ENCODE measurements at places on chromosomes 5 and 9. TPM values are rescaled to one million over a fixed set of nuclear protein-coding genes. Genes with fewer than 3 reads are reported as not detected.

PCDHB2 gene
- total RNA-seq, result 0.11 TPM

- DNase-seq, result no peak
- H3K36me3 ChIP-seq, result no peaks in the 10 kb centered on the region
- no peaks in the 10 kb centered on the region for H3K27me3 ChIP-seq
- H3K4me1 ChIP-seq, result no peaks in the 10 kb centered on the region
- H3K4me3 ChIP-seq, result no peak overlapping the region
These were observed 221.2 kb downstream of the SLC12A2 start for GRCh38 chr5:128304791-128305190.

DNA sequence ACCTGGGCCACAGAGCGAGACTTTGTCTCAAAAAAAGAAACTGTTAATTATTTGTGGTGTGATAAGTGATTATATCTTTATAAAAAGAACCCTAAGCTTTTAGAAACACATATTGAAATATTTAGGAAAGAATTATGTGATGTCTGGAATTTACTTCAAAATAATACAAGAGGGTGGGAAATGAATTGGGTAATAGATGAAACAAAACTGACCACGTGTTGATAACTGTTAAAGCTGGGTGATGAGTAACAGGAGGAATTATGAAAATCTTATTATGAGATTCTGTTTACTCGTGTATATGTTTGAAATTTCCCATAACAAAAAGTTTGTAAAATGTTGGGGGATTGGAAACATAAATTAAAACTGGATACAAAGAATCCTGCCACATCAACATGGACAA, 33.0 kb upstream of the PPP2CA start:
- H3K36me3 ChIP-seq, result no peaks in the 10 kb centered on the region
- H3K4me1 ChIP-seq, result no peaks in the 10 kb centered on the region
- H3K4me3 ChIP-seq, result no peak overlapping the region
- peaks cover 2% of the 10 kb centered on the region for H3K27me3 ChIP-seq
- no peak overlapping the region for H3K27ac ChIP-seq

DNA sequence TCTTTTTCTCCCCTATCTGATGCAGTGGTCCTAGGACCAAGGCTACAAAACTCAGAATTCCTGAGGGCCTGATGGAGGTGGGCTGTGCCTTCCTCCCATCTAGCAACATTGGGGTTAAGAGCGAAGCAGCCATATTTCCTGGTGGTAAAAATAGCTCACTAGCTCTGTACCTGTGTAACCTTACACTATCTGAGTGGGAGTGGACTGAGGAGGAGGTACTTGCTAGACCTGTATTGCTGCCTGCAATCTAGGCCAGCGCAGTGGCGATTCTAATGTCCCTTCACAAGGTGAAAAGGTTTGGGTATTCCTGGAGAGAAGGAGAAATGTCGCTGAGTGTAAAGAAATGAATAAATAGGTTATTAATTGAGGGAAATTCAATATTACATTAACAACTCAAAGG, 80.2 kb upstream of the LIFR start:
- no peaks in the 10 kb centered on the region for H3K36me3 ChIP-seq
- H3K27me3 ChIP-seq, result no peaks in the 10 kb centered on the region
- no peak overlapping the region for H3K27ac ChIP-seq
- peaks cover 5% of the 10 kb centered on the region for H3K4me1 ChIP-seq
- DNase-seq, result no peak
- H3K4me3 ChIP-seq, result no peak overlapping the region

LCN12 gene
- total RNA-seq, result 2.1 TPM

DNA sequence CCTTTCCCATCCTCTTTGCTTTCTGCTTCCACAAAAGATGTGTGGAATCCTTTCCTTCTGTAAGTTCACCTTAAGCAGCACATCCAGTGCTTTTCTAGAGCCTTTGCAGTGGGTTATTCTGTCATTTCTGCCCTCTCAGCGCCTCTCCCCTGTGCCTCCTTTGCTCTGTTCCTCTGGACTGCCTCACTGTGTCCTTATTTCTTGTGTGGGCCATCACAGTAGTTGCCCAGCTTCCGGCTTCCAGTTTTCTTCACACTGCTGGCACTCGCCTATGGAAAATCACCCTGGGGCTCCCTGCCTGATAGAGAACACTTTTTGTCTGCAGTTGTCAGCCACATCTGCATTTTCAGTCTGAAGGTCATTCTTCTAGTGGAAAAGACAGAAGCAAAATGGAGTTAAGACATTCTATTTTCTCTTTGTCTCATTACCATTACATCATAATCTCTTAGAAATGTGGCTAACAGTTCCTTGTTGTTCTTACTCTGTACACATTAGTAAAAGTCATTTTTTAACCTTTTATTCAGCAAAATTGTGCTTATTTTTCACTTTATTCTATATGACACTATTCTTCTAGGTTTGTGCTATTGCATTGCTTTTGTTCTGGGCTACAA, 64.1 kb upstream of the ZNF608 start:
- no peak for DNase-seq
- H3K4me1 ChIP-seq, result no peaks in the 10 kb centered on the region
- no peak overlapping the region for H3K27ac ChIP-seq

DNA sequence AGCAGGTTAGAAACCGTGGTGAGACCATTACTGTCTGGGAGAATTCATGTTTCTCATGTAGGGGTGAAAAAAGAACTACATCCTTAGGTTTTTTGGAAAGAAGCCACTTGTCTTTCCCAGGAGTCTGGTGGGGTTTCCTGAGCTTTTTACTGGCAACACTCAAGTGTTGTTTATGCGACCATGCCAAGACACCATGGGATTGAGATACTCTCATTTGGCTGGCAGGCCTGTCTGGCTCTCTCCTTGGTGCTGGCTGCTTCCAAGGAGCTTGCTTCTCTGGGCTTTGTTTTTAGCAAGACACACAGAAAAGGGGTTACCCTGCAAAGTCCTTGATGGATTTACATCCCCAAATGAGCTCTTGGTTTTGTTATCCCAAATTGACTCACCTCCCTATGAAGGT, 80.9 kb upstream of the ISL1 start:
- no peak overlapping the region for H3K27ac ChIP-seq
- no peak overlapping the region for H3K4me3 ChIP-seq
- DNase-seq, result no peak
- H3K36me3 ChIP-seq, result no peaks in the 10 kb centered on the region

GMCL2 gene
- not detected for total RNA-seq

GRCh38 chr5:89324990-89325389, 442.0 kb upstream of the MEF2C start:
- no peak for DNase-seq
- no peaks in the 10 kb centered on the region for H3K36me3 ChIP-seq
- no peaks in the 10 kb centered on the region for H3K27me3 ChIP-seq

DNA sequence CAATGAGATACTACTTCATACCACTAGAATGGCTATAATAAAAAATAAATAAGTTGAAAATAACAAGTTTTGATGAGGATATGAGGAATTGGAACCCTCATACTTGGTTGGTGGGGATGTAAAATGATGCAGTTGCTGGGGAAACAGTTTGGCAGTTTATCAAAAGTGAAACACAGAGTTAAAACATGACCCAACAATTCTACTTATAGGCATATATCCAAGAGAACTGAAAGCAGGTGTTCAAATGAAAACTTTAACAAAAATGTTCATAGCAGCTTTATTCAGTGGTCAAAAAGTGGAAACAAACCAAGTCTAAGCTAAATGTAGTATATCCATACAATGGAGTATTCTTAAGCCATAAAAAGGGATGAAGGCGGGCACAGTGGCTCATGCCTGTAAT, 13.1 kb upstream of the LHFPL2 start:
- no peak overlapping the region for H3K4me3 ChIP-seq
- no peaks in the 10 kb centered on the region for H3K36me3 ChIP-seq
- H3K4me1 ChIP-seq, result no peaks in the 10 kb centered on the region
- DNase-seq, result no peak

DNA sequence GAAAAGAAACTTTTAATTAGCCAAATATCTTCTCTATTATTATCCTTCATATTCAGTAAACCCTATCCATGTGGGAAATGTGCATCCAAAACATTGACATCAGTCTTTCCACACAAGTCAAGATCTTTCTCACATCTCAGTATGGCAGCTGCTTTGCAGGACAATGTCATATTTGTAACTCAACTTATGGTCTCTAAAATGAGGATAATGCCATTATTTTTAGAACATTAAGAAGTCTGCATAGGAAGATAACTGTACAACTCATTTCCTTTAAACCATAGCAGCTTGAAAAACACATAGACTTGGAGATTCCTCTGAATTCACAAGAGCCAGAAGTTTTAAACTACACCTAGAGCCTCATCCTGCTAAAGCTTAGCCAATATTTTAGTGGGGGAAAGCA, 43.7 kb downstream of the MCTP1 start:
- no peak for DNase-seq
- no peak overlapping the region for H3K4me3 ChIP-seq
- no peak overlapping the region for H3K27ac ChIP-seq
- H3K4me1 ChIP-seq, result peaks cover 3% of the 10 kb centered on the region

DNA sequence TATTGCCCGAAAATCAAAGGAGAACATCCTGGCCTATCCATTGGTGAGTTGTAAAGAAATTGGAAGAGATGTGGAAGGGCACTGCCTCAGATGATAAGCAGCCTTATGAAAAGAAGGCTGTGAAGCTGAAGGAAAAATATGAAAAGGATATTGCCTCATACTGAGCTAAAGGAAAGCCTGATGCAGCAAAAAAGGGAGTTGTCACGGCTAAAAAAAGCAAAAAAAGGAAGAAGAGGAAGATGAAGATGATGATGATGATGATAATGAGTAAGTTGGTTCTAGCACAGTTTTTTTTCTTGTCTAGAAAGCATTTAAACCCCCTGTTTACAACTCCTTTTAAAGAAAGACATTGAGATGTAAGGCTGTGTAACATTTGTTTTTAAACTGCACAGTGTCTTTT, 59.8 kb upstream of the ZBED3 start:
- no peak overlapping the region for H3K4me3 ChIP-seq
- no peak overlapping the region for H3K27ac ChIP-seq
- peaks cover 28% of the 10 kb centered on the region for H3K27me3 ChIP-seq
- H3K36me3 ChIP-seq, result no peaks in the 10 kb centered on the region

DNA sequence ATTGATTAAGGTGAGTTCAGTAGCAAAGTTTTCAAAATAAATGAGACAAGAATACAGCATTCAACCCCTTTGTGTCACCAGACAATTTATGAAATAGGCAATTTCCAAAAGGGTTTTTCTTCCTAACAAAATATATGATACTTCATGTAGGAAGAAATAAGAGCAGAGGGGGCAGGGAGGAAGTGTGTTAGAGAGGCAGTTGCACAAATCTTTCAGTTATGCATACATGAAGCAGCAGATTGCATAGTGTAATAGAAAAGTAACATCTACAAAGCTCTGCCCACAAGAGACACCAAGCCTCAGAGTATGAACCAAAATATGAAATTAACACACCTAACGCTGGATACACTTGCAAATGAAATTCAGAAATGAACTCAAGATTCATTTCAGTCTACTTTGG, 157.0 kb downstream of the DENND1A start:
- peaks cover 5% of the 10 kb centered on the region for H3K4me1 ChIP-seq
- H3K27me3 ChIP-seq, result peaks cover 12% of the 10 kb centered on the region
- H3K36me3 ChIP-seq, result no peaks in the 10 kb centered on the region
- DNase-seq, result no peak
- H3K27ac ChIP-seq, result no peak overlapping the region

DNA sequence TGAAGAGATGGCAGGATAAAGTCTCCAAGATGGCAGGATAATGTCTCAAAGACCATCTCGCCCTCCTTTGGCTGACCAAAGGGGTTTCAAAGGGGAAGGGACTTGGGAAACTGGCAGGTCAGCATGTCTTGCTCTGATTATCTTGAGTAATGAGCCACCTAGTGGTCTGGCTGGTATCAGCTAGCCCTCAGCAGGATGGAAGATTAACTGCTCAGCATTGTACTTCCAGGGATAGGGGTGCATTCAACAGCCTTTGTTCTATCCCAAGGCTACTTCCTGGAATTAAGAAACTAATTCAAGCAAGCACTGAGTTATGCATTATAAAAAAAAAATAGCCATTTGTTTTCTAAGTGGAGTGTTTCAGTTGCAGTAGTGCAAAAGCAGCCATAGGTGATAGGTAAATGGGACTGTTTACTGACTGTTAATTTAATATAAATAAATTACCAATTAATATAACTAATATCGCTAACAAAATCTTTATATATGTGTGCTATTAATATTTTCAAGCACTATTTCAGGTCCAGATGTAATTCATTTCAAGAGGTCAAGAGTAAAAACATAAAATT, 555.5 kb downstream of the CDH9 start:
- H3K4me1 ChIP-seq, result no peaks in the 10 kb centered on the region
- DNase-seq, result no peak
- H3K36me3 ChIP-seq, result no peaks in the 10 kb centered on the region

DNA sequence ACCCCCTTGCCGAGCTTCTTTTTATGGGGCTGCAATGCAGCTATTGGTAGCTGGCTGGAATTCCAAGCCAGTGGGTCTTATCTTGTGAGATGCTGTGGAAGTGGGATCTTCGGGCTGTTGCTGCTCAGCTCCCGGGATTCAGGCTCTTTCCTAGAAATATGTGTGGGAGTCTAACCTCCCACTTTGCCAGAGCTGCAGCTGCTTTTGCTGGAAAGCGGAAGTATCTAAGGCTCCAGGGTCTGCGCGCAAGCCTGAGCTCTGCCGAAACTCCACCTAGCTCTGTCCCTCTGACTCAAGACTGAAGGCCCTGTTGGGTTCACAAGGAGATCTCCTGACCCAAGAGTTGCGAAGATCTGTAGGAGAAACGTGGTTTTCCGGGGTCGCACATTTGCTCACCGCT, 151.1 kb upstream of the ANKRD55 start:
- no peaks in the 10 kb centered on the region for H3K36me3 ChIP-seq
- no peaks in the 10 kb centered on the region for H3K27me3 ChIP-seq
- H3K4me3 ChIP-seq, result no peak overlapping the region
- no peaks in the 10 kb centered on the region for H3K4me1 ChIP-seq
- no peak overlapping the region for H3K27ac ChIP-seq

DNA sequence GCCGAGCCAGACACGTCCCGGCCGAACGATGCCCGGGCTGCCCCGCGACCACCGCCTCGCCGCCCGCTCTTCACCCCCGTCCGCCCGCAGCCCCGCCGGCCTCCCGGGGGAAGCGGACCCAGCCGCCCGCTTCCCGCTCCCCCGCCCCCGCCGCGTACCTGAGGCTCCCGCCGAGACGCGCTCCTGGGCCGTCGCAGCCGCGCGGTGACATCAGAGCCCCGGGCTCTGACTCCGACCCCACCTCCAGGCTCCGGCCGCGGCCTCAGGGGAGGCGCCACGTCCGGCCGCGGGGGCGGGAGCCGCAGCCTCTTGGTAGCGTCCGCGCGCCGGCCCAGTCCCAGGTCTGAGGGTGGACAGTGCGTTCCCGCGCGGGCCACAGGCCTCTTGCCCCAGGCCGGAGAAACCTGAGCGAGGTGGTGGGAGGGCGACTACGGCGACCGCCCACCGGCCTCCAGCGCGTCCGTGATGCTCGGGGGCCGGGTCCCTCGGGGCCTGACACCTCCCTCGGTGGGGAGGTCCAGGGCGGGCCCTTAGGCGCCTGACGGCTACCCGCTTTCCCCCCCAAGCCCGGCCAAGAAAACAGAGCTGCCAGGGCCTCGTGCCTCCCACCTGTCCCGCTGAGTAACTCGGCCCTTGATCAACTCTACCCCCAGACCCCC, at the start of gene SHROOM1:
Gene SHROOM1 (minus strand): TSS at position 212 of the 659 bp plus-strand sequence. CDS start 4,507 bp downstream, outside the sequence.
- peaks cover 12% of the 10 kb centered on the region for H3K4me1 ChIP-seq

GRCh38 chr9:111622626-111623025, 8.5 kb upstream of the DNAJC25 start:
- H3K4me3 ChIP-seq, result no peak overlapping the region
- no peak overlapping the region for H3K27ac ChIP-seq
- no peaks in the 10 kb centered on the region for H3K36me3 ChIP-seq
- H3K27me3 ChIP-seq, result peaks cover 13% of the 10 kb centered on the region
